Activated CD4-positive, CD25-positive, alpha-beta regulatory T cell treated with anti-CD3 and anti-CD28 coated beads, Interleukin-2, amount 50 U/mL, for 72 hours (primary cell): ENCODE measurements at places on chromosomes 7 and 10.

DNA sequence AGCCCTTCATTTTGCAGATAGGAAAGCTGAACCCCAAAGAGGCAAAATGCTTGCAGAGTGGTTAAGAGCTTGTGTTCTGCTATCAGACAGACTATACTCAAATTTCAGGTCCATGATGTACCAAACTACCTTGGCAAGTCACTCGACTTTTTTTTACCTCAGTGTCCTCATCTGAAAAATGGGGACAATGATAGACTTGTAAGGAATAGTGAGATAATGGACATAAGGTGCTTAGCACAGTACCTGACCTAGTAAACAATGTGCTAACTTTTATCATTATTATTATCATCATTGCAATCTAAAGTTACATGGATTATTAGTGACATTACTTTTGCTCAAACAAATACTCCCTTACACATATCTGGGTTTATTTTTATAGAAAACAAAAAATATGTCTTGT lies 79.4 kb upstream of the ARID5B start:
- DNase-seq: no peak

GRCh38 chr10:101939008-101939648 lies 95.5 kb upstream of the KCNIP2 start:
- no peak for DNase-seq

DNA sequence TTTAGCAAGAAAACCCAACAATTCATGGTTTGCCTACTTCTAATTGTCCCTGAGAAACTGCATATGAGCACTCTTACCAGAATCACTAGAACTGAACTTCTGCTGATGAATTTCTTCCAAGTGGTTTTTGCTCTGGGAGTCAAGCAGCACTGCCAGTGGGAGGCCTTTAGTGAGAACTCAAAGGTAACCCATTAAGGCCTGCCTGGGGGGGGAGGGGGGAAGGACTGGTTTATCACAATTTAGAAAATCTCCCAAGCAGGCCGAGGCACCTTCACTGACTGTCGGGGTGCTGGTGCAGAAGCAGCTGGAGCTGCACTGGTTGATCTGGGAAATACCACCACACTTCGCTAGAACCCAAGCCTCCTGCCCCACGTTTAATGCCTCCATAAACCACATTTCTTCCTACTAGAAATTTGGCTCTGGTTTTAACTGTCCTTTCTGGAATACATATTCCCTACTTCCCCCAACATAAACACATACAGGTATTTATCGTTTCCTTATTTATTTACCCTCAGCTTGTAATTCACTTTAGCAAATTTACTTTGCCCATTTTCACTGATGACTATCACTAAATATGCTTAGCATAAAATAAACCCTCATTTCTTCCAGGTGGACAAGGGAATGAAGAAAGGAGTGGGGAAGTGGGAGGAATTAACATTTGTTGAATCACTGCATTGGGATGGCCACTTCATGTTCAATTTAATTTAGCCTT lies 14.2 kb downstream of the ANK3 start:
- no peak for DNase-seq

GRCh38 chr10:89659143-89660131 lies 14.4 kb upstream of the PANK1 start:
- DNase-seq: no peak

DNA sequence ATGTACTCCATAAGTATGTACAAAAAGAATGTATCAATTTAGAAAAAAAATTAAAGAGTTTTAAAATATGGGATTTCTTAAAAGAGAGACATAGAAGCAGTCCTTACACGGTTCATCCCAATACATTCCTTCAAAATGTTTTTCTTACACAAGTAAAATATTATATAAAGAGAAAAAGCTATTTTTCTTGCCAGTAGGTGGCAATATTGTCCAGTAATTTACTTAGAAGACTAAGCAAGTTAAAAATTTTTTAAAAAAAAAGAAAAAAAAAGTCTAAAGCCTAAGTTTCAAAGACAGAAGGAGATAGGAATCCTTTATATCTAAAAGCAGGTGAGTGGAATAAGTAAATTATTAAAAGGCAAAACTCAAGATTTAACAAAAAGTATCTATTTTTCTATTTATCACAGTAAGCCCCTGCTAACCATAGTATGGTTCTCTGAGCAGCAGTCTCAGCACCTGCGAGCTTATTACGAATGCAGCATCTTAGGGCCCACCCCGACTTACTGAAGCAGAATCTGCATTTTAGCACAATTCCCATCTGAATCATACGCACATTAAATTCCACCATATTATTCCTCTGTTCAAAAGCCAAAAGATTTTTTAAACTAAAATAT lies 240.6 kb downstream of the DGKI start:
- DNase-seq: no peak
